ENCODE measurements at places on chromosomes 5 and 9. TPM values are rescaled to one million over a fixed set of nuclear protein-coding genes. Genes with fewer than 3 reads are reported as not detected.

- no peak for DNase-seq
Measured at GRCh38 chr5:67166460-67167285, 29.9 kb downstream of the CD180 start.

DNA sequence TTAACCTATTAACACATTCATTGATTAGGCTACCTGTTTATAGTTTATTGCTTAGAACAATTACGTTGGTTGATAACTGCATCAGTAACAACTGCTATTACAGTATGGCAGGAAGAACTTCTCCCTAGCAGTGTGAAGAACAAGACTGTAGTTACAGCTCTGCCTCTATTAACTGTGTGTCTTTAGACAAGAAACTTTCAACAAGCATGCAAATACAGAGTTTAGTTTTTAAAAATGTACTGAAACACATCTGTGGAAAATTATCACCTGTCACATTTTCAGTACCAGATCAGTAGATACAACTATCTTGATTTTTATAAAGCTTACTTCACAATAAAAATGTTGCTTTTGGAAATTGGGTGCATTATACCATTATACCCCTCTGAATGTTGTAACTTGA, 22.2 kb downstream of the ELL2 start:
- no peak for DNase-seq

GRCh38 chr5:168620807-168621206, 41.6 kb upstream of the PANK3 start:
- no peak for DNase-seq

C7 gene
- polyA plus RNA-seq: 1.5 TPM

- no peak for DNase-seq
Measured at GRCh38 chr9:130493021-130493420, 48.3 kb downstream of the ASS1 start.

SELENOP gene
- 175 TPM for polyA plus RNA-seq

DNA sequence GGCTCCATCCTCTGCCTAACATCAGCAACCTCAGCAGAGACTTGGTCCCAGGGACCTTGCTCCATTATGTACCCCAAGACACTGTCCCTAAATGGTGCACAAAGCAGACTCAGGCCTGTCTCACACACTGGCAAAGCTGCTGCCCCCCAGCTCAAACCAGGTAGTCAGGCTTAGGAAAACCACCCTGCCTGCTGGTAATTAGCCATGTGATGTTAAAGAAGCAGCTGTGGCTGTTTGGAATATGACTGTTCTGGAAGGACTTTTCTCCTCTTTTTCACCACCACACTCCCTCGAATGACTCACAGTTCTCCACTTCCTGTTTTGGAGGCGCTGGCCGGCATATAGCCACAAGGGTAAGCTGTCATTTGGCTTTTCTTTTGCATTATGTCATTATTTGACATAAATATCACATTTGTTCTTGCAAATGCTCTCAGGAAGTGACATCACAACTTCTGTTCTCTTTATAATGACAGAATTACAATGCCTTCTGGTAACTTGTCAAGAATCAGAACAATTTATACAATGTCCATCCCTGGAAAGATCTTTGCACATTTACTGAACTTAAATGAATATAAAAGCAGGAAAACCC, 113.9 kb downstream of the SUSD1 start:
- DNase-seq: peak; percentile 99

DNA sequence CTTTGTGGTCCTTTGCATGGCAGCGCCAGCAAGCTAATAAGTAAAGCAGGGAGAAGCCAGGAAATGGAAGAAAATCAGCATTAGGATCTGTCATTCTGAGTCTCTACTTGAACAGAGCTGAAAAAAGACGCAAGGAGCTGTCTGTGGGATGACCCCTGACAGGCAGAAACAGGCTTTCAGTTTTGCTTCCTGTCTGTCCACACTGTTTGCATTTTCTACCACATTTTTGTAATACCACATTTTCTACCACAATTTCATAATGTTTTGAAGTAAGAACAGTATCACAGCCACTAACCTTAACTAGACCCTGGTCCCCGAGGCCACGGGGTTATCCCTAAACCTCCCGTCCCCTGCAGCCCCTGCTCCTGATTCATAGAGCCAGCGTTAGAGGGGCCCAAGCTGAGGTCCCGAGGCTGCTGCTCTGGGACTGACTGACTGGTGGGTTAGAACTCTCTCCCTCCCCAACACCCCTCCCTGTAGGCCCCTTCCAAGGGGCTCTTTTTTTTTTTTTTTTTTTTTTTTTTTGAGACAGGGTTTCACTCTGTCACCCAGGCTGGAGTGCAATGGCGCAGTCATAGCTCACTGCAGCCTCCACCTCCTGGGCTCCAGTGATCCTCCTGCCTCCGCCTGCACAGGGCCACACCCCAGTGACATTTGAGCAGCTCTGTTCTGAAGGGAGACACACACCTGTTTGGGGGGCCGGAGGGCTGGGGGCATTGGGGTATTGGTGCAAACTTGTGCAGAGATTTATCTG, 4.0 kb upstream of the CLIC3 start:
- DNase-seq: peak; percentile 67

EIF4E1B gene
- not detected for polyA plus RNA-seq

GRCh38 chr9:114121227-114122135, 22.4 kb upstream of the KIF12 start:
- DNase-seq: no peak

- peak; percentile 25 for DNase-seq
Measured at GRCh38 chr9:15416880-15417279, 5.8 kb upstream of the SNAPC3 start.

GLRX gene
- polyA plus RNA-seq: 277 TPM

C9orf50 gene
- 0.14 TPM for polyA plus RNA-seq

GRCh38 chr5:23675456-23675855, 168.0 kb downstream of the PRDM9 start:
- DNase-seq: no peak

- no peak for DNase-seq
Measured at GRCh38 chr5:179177711-179178575, 117.8 kb downstream of the ZNF354C start.

IRX1 gene
- polyA plus RNA-seq: not detected

KCNN2 gene
- 0.08 TPM for polyA plus RNA-seq

GRCh38 chr9:135920256-135920930, 13.0 kb upstream of the CAMSAP1 start:
- no peak for DNase-seq

DNA sequence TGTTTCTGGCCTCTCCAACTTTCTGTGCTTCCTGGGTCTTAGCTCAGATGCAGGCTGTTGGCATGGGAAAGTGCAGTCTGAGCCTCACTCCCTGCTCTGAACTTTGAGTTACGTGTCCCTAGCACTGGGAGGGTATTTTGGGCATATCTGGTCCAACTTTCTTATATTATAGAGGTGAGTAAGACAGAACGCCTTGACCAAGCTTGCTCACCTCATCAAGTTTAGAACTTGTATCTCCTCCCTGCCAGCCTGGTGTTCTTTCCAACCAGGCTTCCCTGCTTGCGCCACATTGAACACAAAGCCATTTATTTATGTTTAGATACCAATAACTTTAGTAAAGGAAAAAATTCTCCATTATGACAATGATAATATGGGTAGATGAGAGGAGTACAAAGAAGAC, 33.2 kb downstream of the TNC start:
- no peak for DNase-seq

DNA sequence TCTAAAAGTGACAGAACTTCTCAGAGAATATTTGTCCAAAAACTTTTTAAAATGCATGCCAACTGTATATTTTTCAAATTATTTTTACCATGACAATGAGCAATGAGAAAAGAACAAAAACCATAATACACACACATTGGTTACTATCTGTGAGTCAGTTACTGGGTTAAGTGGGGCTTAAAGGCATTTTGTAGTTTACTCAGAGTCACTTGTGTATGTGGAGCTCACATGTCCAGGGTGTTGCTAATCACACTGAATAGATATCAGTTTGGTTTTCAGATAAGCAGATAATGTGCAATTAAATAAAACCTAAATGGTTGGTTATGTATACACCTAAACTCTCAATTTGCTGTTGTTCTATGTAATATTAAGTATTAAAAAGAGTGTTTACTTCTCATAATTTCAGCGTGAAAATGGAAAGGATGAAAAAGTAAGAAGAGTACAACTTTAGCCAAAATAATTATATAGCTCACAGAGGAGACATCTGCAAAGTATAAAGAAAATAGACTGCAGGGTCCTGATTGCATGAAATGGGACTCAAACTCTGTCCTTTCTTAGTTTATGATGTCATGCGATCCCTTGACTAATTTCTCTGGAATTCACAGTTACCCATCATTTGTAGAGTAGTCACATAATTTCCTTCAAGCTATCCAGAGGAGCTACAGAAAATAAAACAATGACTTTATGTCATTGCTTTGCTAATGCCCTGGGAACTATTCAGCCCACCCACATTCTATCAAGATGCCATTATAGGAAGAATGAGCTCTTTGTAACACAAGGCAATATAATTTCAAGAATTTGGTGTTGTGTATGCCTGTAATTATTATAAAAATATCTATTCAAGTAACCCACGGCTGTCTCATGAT, 388.0 kb upstream of the ZNF608 start:
- peak; percentile 71 for DNase-seq

DNA sequence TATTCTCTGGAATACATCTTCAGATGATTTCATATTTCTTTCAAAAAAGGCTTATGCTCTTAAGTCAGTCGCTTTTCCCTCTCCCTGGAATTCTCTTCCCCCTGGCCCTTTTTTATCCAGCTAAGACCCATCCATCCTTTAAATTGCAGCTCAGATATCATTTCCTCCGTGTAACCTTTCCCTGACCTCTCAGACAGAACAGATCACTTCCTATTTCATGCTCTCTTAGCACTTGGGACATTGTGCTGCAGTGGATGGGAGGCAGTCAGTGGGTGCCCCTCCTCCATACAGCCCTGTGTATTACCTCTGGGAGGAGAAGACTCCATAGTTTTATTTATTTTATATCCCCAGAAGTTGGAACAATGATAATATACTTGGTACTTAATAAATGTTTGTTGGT, 423.4 kb downstream of the ISL1 start:
- no peak for DNase-seq

RFX3 gene
- 2.2 TPM for polyA plus RNA-seq
